ENCODE measurements at places on chromosomes 6 and 20.
A peak's percentile ranks its signal among the peaks of the same experiment; 100 is the strongest.

DNA sequence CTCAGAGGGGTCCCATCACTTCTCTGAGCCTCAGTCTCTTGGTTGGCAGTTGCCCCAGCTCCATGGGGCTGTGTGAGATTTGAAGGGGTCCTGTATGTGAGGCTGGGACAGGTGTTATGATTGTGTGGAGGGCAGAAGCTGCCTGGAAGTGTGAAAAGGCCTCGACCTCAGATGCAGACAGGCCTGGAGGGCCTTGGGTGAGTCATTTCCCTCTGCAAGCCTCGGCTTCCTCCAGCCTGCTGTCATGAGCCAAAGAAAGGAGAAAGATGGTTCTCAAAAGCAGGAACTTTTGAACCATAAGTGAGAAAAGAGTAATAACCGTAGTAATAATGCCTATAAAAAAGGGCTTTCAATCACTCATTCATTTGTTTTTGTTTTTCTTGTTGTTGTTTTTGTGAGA lies 37.5 kb downstream of the SNAI1 start:
- DNase-seq, result peak; percentile 47

GRCh38 chr6:107066697-107067659 lies 39.0 kb downstream of the MTRES1 start:
- DNase-seq, result no peak

DNA sequence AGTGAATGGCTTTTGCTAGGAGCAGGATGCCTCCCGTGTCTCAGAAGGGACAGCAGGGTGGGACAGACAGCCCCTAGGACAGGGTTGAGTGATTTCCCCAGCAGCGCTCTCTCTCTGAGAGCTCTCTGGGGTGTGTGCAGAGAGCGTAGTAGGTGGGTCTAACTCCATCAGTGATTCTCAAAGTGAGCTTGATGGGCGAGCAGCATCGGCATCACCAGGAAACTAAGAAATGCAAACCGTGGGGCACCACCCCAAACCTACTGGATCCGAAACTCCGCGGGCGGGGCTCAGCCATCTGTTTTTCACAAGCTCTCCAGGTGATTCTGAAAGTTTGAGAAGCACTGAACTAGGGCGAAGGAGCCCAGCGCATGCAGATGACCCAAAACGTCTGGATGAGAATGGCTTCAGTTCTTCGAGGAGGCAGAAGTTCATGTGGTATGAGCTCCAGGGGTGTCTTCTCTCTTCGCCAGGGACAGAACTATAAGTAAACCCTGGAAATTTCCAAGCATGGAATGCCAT lies 119.6 kb upstream of the RNF24 start:
- DNase-seq, result no peak

DNA sequence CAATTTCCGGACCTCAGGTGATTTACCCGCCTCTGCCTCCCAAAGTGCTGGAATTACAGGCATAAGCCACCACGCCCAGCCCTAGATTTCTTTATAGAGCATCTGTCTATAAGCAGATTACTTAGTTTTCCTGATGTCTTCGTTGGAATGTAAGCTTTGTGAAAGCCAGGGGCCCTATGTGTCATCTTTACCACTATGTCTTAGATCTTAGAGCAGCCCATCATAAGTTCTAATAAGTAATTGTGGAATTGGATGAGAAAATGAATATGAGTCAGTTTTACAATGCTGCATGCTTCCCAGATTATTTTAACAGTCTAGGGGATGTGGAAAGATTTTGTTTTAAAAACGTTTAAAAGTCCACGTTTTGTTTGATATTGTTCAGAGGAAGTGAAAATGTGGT lies 9.1 kb upstream of the ZBTB2 start:
- DNase-seq, result no peak

- no peak for DNase-seq
Measured at GRCh38 chr6:168022488-168023321, 25.2 kb downstream of the KIF25 start.

- no peak for DNase-seq
Measured at GRCh38 chr20:7361321-7361720, 578.9 kb downstream of the HAO1 start.

- no peak for DNase-seq
Measured at GRCh38 chr6:39224011-39224410, 5.3 kb downstream of the KCNK5 start.

DNA sequence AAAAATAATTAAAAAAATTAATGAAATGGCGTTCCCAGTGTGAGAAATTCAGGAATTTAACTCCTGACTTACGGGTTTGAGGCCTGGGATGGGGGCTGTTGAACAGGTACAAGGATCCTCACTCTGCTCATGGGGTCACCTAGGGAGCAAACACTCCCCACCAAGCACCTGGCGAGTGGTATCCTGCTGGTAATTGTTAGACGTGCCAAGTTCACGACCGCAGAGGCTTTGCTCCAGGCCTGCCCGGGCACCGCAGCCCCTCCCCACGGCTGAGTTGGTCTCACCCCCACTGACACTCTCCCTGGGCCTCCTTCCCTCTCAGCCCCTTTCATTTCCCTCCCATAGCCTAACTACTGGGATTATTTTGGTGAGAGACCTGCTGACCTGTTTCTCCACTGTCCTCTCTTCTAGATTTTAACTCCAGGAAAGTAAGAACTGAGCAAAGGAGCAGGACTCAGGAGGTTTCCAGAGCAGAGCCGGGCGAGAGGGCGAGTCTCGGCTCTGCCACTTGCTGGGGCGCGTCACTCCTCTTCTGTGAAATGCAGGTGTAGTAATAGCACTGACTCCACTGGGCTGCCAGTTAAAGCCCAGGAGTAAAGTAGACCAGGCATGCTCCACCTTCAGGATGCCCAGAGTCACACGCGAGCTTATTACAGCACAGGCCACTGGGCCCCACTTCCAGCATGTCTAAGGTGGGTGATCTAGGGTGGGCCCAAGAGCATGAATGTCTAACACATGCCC lies 22.8 kb downstream of the BMP7 start:
- no peak for DNase-seq

- DNase-seq, result no peak
Measured at GRCh38 chr20:44185574-44185973, 1.4 kb downstream of the JPH2 start.

- DNase-seq, result no peak
Measured at GRCh38 chr6:43122146-43122545, 46.0 kb downstream of the PTK7 start.

DNA sequence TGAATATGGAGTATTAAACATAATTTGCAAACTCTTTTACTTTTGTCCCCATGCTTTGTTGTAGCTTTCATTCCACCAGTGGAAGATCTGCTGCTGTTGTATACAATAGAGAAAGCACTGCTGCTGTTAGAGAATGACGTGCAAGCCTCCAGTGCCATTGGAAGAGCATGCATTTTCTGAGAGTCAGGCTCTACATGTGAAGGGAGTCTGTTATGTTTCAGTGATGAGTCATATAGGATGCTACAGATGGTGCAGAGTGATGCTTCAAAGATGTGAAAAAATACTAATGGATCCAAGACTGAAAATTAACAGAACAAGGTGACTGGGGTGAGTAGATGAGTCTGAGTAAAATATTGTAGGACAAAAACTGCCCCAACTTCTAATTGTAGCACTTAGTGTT lies 22.4 kb upstream of the BACH2 start:
- peak; percentile 34 for DNase-seq

DNA sequence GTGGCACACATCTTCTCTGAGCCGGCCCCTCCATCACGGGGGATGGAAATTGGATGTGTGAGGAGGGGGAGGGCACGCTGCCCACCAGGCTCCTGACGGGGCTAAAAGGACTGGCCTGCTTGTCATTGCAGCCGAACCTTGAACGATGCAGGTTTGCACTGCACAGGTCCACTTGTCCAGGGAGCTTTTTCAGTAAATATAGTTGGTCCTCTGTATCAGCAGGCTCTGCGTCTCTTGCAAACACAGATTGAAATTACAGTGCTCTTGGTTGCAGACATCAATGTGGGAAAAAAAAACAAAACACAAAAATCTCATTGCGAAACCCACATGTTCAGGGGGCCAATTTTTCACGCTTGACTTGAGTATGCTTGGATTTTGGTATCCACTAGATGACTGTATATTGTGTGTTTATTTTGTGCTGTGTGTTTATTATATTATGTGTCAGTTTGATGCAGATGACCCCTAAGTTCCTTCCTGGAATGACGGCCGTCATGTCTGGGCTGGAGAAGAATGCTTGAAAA lies 29.2 kb downstream of the ERMARD start:
- DNase-seq, result no peak

DNA sequence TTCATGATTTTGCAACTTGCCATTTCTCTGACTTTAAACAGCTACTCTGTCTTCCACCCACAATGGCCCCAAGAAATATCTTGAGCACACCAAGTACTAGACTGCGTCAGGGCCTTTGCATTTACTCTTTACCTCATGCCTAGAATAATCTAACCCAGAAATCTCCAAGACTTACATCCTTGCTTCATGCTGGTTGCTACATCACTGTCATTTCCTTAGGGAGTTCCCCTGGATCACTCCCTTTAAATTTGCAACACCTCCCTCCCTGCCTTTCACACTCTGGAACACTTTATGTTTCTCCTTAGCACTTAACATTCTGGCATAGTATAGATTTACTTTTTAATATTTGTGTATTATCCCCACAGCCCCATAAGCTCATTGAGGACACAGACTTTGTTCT lies 4.9 kb upstream of the ELOVL5 start:
- DNase-seq, result no peak

All from RKO (cell line).